ENCODE measurements at places on chromosomes 11 and 22. TPM values are rescaled to one million over a fixed set of nuclear protein-coding genes. Genes with fewer than 3 reads are reported as not detected.

GRCh38 chr11:62863687-62864335, 16.9 kb upstream of the SLC3A2 start:
- DNase-seq: peak; percentile 37

GRCh38 chr11:73729594-73730206, 31.2 kb downstream of the RAB6A start:
- no peak for DNase-seq

DNA sequence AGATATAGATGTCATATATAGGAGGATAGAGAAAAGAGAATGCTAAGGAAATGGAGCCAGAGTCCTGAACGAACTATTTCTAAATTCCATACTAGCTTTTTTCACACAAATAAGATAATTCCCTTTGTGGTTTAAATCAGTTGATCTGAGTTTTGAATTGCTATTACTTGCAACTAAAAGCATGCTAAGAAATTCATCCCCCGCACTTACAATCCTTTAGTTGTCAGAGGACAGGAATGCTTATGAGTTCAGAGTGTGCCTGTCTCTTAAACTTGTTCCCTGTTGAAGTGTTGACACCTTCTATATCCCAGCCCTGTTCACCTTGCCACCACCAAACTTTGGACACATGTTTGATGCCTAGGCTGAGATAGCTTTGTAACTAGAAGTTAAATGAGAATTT, 406.2 kb downstream of the METTL15 start:
- DNase-seq: no peak

- no peak for DNase-seq
Observed at GRCh38 chr11:35820614-35821013, 123.2 kb upstream of the LDLRAD3 start.

DNA sequence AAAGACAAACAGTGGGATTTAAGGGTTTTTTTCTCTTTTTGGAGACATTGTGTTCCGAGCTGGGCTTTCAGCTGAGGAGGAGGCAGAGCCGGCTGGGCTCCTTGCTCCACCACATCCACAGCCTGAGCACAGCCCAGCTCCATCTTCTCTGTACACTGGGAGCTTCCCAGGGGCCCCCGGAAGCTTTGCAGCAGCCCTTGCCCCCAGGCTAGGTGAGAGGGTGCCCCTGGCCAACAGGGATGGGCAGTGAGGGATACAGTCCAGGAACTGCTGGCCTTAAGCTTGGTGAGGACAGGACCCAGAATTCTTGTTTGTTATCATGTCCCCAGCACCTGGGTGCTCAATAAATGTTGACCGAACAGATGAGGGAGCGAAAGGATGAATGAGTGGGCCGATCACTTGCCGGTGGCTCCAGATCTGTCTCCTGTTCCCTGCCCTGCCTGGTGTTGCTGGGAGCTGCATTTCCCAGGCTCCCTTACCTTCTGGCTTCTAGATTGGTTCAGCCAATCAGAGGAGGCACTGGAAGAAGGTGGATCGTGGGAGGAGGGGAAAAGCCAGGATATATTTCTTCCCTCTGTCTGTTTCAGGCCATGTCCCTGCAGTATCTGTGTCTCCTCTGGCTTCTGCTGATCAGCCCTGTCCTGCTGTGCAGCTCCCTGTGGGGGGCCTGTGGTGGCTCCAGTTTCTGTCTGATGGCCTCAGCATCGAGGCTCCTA, 26.5 kb upstream of the NECTIN1 start:
- DNase-seq: no peak

GRCh38 chr11:72378704-72379383, 55.5 kb downstream of the CLPB start:
- DNase-seq: no peak

Gene ZNRF3
- 0.19 TPM for total RNA-seq

Gene MRGPRX3
- not detected for total RNA-seq
